ENCODE measurements at places on chromosomes 6 and 20.
A peak's percentile ranks its signal among the peaks of the same experiment; 100 is the strongest.

- DNase-seq, result no peak
These were observed 103.9 kb upstream of the MAP7 start for GRCh38 chr6:136654086-136654485.

DNA sequence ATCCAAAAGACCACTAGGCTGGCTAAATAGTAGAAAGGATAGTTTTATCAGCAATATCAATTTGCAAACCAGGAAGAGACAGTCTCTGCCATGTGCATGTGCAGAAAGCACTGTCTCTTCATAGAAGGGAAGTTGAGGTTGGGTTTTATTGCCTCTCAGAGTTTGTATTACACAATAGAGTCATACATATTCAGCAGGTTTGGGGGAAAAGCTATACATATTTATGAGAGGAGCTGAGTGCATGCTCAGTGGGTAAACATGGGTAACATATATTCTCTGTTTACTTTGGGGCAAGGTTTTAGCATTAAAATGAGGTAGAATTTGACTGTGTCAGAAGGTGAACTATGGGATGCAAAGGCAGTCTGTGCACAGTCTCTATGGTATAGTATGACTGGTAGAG, 14.9 kb downstream of the TMEM170B start:
- DNase-seq, result no peak

- no peak for DNase-seq
These were observed 158.8 kb downstream of the CDH26 start for GRCh38 chr20:60117065-60117464.

DNA sequence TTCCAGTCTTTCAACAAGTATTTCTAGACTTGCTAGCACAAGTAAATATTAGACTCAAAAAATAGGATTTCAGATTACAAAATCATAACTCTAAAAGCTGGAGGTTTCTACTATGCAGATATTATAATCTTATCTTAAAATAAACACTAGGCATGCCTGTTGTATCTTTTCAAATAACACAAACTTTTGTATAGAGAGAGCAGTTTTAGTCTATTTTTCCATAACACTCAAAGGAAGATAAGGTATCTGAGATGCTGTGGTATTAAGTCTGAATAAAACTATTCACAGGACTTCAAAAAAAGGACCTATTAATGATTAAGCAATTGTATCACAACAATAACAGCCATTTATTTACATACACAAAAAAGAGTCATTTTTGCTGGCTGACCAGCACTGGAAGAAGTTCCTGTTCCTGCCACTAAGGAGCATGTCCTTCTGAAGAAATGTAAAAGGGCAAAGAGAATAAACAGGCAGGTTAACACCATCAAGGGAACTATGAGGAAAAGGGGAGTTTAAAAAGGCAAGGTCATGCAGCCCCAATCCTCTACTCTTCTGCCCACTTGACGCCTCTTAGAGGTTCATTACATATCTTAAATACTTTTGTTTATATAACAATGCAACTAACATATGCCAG, 39.4 kb downstream of the REPS1 start:
- no peak for DNase-seq

DNA sequence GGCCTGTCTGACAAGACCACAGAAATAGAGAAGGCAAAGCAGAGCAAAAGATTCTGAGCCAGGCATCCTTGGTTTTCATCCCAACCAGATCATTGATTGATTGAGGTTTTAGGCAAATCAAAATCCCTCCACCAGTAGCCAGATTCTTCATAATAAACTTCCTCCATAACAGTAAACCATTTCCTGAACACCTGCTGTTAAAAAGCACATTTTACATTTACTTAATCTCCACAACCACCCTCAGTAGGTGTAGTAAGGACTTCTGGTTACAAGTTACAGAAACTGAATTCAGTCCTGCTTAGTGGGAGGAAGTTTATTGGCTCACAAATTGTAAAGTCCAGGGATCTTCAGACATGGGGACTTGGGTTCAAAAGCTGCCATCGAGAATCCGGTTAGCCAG, 28.3 kb downstream of the EIF2S2 start:
- DNase-seq, result no peak

DNA sequence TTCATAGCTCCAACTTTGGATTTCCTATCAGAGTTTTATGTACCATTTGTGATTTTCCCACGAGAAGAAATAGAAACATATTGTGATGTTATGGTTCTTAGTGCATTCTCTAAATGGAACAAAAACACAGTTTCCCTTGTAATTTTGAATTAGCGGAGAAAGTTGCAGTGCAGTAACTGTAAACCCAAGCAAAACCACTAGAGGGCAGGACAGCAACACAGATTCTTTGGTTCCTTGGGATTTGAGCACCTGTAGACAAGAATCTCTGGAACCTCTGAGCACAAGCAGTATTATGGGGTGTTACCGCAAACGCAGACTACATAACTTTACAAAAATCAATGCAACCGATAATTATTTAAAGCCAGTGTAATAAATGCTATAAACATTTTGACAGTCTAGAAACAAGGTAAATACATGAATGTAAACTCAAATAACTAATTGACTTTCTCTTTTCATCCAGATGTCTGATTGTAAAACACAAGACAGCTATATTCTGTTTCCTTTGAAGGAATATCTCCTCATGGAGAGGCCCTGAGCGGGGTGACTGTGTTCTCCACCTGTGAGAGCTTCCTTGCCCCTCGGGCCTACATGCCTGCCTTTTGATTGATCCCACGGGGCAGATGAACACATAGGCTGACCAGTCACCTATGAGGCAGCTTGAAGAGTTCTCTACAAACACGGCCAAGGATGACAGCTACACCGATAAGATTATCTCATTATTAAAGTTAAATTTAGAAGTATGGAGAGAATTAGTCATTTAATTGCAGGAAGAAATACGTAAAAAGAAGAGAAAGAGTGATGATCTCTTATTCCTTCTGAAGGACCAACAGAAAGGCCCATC, 67.5 kb upstream of the COL21A1 start:
- DNase-seq, result peak; percentile 13

GRCh38 chr6:130138909-130139242, 83.9 kb downstream of the SAMD3 start:
- no peak for DNase-seq

DNA sequence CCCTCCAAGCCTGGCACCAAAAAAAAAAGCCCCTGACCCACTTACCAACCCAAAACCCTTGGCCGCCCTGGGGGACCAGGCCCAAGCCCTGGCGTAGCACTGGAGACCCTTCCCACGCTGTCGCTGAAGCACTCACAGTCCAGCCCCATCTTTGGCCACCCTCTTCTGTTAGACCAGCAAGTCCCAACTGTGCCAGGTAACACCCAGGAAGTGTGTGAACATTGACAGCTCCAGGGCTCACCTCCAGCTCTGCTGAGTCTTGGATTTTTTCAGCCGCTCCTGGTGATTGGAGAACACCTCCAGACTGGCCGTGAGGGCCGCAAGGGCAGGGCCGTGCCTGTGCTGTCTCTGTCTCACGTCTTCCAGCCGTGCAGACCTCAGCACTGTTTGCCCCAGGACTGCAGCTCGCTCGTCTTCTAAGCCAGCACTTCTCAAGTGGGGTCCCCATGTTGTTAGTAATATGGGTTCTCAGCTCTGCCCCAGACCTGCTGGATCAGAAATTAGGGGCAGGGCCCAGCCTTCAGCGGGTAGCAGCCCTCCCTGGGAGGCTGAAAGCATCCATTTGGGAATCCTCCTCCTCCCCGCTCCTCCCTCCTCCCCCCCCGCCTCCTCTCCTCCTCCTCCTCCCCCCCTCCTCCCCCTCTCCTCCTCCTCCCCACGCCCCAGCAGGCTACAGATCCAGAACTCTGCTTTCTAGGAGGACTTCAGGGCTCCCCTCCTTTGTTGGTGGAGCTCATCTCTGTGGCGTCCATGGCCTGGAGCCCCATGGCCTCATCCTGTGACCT, 18.1 kb downstream of the NPEPL1 start:
- no peak for DNase-seq

DNA sequence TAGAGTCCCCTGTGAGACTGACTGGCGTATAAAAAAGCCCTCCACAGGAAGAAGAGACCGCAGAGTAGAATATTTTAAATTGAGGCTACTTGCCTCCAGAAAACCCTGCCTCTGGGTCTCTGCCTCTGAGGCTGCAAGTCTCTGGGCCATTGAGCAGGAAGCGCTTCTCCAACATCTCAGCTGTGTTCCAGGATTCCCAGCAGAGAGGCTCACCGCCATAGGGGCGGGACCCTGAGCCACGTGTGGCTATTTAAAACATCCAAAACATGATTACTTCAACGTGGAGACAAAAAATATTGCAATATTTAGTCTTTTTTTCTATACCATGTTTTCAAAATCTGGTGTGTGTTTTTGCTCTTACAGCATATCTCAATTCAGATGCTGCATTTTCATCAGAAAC, 59.4 kb downstream of the GNAS-AS1 start:
- no peak for DNase-seq

DNA sequence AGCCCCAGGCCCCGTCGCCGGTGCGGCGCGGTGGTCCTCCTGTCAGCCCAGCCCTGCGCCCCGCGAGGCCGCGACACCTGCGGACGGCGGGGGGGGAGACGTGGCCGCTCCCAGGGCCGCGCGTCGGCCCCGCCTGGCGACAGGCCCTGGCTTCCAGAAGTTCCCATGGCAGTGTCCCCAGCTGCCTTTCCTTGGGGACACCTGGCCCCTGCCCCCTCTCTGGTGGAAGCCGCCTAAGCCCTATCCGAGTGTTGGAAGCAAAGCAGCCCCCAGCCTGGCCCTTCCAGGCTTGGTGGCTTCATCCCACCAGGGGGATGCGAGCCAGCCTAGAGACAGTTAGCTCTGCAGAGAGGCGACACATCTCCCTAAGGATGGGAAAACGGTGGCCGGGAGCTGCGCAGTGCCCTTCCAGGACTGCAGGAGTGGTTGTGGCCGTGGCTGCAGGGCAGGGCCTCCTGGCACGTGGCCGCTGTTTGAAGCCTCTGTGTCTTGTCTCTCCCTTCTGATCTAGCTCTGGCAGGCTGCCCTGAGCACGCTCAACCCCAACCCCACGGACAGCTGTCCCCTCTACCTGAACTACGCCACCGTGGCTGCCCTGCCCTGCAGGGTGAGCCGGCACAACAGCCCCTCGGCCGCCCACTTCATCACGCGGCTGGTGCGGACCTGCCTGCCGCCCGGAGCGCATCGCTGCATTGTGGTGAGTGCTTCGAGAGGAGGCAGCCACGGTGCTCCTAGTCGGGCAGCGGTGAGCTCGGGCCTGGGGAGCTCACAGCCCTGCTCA, 816 bp downstream of the NPEPL1 start:
- DNase-seq, result no peak

GRCh38 chr20:34029415-34029814, 35.7 kb downstream of the RALY start:
- no peak for DNase-seq

- no peak for DNase-seq
These were observed 238.9 kb downstream of the MAFB start for GRCh38 chr20:40449974-40450616.

- DNase-seq, result no peak
These were observed 16.3 kb downstream of the GTSF1L start for GRCh38 chr20:43710370-43711044.

DNA sequence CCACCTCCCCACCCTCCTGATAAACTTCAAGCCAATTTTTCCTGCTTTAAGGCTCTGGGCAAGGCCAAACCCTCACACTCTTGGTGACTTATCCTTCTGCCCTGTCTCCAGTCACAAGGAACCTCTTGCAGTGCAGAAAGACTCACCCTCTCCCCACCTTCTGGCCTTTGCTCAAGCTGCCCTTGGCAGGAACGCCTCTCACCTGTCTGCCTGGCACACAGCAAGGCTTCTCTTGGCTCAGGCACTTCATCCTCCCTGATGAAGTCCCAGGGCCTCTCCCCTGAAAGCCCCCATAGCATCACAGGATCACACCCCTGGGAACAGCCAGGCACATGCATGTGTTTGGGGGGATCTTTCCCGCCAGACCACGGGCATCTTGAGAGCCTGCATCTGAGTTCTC, 68.8 kb upstream of the NNAT start:
- no peak for DNase-seq

DNA sequence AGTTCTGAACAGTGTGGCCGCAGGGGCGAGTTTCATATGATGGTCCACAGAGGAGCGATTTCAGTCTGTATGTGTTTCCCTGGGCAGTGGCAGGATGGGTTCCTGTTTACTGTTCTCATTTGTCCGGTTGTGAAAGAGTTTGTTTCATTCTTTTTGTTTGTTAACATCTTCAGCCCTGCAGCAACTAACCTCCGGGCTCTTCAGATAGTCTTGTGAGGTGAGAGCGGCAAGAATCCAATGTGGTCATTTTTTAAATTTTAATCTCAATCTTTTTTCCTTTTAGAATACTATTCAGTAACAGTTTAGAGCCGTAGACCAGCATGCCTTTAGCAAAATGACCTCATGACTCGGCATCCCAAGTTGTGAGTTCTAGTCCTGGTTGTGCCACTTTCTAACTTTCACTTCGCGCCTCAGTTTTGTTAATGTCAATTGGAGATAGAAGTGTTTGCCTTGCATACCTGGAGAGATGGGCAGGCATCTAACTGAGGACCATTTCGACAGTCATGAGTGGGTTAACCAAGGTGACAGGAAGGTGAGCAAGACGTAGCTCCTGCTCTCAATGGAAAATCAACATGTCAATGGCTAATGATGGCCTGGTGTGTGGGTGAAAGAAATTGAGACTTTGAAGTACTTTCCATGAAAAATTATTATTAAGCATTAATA, 38.5 kb upstream of the PXDC1 start:
- no peak for DNase-seq

DNA sequence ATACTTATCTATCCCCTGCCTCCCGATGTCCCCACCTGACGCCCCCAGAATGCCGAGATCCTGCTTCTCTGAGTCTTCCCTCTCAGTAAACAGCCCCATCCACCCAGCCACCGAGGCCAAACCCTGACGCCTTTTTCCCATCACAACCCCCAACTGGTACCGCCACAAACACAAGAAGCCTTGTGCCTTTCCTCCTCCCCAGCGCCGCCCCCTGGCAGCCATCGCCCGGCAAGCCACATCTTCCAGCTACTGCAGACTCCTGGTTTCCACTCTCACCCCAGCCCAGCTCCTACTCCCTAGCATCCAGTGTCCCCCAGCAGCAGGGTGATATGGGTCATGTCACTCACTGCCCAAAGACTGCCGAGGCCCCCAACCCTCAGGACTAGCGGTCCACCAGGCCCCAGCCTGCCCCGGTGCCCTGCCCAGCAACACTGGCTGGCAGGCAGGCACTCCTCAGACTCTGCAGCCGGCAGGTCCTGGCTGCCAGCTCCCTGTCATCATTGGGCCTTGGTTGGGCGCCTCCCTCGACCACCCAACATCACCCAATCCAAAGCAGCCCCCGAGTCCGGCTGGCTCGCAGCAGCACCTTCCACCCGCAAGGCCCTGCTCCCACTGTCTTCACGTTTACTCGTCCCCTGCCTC, 11.2 kb downstream of the TCFL5 start:
- no peak for DNase-seq

GRCh38 chr6:27994616-27995015, 37.6 kb downstream of the OR2B6 start:
- DNase-seq, result no peak

All from stimulated activated CD4-positive, alpha-beta T cell treated with anti-CD3 and anti-CD28 coated beads, Interleukin-15, amount 100 ng/mL, for 24 hours (primary cell).